ENCODE measurements at places on chromosomes 3 and 15. TPM values are rescaled to one million over a fixed set of nuclear protein-coding genes. Genes with fewer than 3 reads are reported as not detected.

DNA sequence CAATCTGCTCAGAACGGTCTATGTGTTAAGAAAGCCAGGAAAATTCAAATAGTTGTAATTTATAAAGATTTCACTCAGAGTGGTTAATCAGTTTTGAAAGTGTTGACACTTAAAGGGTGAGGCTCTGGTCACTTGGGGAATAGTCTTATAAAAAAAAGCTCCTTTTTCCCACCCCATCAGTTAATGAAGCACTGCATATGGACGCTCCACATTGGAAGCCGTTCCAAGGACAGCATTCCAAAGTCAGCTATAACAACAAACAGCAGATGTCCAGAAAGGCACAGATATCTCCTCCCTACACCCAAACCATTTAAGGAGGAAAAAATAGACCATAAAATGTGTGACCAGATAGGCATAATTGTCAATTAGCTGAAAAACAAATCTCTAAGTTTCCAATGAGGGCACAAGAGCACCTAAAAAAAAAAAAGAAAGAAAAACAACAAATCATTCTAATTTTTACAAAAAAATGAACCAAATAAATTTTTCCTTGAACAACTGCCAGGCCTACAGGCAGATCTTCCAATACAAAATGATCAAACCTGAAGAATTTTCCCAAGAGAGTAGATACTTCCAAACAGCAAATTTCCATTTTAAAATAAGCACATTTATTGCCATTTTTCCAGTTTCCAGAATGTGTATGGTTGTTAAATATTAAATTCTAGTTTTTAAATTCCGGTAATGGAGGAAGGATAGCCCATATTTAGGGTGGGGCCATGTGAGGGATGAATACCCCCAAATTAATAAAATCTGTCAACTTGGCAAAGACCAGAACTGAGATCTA, 198.3 kb downstream of the ERC2 start:
- no peak overlapping the region for H3K4me3 ChIP-seq
- H3K36me3 ChIP-seq, result no peaks in the 10 kb centered on the region
- H3K27me3 ChIP-seq, result peaks cover 10% of the 10 kb centered on the region
- H3K4me1 ChIP-seq, result no peaks in the 10 kb centered on the region
- no peak overlapping the region for H3K27ac ChIP-seq

DNA sequence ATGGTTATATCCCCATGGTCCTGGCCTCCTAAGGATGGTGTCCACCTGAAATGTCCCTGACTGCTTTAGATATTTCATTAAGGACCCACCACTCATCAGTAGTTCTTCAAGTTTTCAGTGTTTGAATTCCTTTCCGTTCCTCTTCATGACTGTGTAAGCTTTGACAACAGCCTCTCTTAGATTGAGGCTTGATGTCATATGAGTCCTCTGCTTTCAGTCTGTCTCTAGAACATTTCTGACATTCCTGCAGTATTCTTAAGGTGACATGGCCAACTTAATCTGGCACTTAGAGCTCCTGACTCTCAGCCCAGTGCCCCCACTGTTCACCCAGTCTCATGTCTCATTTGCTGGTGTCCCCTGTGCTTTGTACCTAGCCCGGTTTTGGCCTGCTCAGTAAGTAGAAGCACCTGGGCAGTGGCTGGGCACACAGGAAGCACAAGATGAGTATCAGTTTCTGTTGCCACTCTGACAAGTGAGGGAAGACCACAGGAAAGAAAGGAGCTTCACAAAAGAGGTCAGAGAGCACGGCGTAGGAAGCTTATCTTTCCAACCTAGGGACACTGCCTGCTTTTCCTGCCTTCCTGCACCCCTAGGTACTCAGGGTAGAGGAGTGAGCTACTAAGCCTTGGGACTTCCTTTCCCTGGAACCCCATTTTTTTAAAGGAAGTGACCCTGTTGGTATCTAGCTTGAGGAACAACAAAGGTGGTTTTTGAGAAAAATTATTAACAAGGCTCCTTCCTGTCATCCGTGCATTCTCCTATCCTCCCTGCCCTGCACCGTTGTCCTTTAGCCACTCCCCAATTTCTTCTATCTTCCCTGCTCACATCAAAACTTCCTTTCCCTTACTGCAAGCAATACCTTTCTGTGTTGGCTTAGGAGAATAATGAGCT, 103.1 kb downstream of the KLHL25 start:
- peaks cover 50% of the 10 kb centered on the region for H3K36me3 ChIP-seq
- peak overlapping the region; percentile 98 for H3K27ac ChIP-seq
- no peaks in the 10 kb centered on the region for H3K27me3 ChIP-seq
- peaks cover 77% of the 10 kb centered on the region for H3K4me1 ChIP-seq

IVD gene
- 46.2 TPM for total RNA-seq

CHST2 gene
- total RNA-seq, result 6.8 TPM

SCN11A gene
- 0.09 TPM for total RNA-seq

GRCh38 chr3:148551767-148552260, 145.9 kb upstream of the AGTR1 start:
- no peak overlapping the region for H3K27ac ChIP-seq
- H3K27me3 ChIP-seq, result no peaks in the 10 kb centered on the region
- no peaks in the 10 kb centered on the region for H3K4me1 ChIP-seq

GRCh38 chr3:155390351-155390750, 96.9 kb upstream of the STRIT1 start:
- H3K27ac ChIP-seq, result no peak overlapping the region
- peaks cover 2% of the 10 kb centered on the region for H3K27me3 ChIP-seq
- no peak overlapping the region for H3K4me3 ChIP-seq
- H3K36me3 ChIP-seq, result no peaks in the 10 kb centered on the region
- DNase-seq, result no peak

- H3K4me1 ChIP-seq, result no peaks in the 10 kb centered on the region
- no peak for DNase-seq
- no peak overlapping the region for H3K27ac ChIP-seq
- H3K4me3 ChIP-seq, result no peak overlapping the region
- H3K27me3 ChIP-seq, result peaks cover 12% of the 10 kb centered on the region
- H3K36me3 ChIP-seq, result no peaks in the 10 kb centered on the region
Observed at GRCh38 chr15:101372149-101372577, 77.1 kb upstream of the SNRPA1 start.

TM6SF1 gene
- total RNA-seq, result 1.5 TPM

GRCh38 chr3:122025296-122025695, 3.2 kb upstream of the ILDR1 start:
- no peaks in the 10 kb centered on the region for H3K36me3 ChIP-seq
- H3K27me3 ChIP-seq, result peaks cover 22% of the 10 kb centered on the region
- H3K27ac ChIP-seq, result no peak overlapping the region
- peaks cover 9% of the 10 kb centered on the region for H3K4me1 ChIP-seq

DNA sequence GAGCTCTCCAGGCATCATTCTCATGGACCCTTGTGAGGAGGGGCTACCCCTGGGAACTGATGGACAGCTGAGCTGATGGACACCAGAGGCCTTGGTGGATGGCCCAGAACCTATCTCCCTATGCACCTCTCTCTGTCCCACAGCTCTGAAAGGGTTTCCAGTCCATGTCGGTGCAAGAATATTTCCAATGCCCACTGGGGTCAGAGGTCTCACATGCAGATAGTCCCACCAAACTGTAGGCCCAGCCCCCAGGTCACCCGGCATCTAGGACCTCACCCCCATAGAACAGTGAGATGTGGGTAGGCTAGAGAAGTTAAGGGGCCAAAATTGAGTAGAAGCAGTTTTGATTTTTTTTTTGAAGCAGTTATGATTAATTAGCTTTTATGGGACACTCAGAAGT, 2.6 kb downstream of the ALPK3 start:
- H3K4me1 ChIP-seq, result peaks cover 10% of the 10 kb centered on the region
- H3K27ac ChIP-seq, result no peak overlapping the region
- peaks cover 10% of the 10 kb centered on the region for H3K27me3 ChIP-seq
- H3K4me3 ChIP-seq, result no peak overlapping the region
- DNase-seq, result no peak

DNA sequence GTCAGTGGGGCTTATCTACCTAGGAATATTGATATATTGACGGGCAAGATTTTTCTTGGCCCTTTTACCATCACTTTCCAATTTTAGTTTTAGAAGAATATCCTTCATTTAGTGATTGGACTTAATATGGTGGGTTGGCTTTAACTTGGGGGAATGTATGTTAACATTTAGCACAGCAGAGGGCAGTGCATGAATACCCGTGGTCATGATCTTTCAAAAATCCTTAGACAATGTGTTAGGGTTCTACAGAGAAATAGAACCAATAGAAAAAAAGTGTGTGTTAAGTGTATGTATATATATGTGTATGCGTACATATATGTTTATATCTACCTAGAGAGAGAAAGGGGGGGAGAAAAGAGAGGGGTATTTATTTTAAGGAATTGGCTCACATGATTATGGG, 36.9 kb downstream of the GPR171 start:
- peaks cover 27% of the 10 kb centered on the region for H3K4me1 ChIP-seq
- no peaks in the 10 kb centered on the region for H3K36me3 ChIP-seq
- H3K27ac ChIP-seq, result no peak overlapping the region
- DNase-seq, result no peak
- no peak overlapping the region for H3K4me3 ChIP-seq

CYP8B1 gene
- not detected for total RNA-seq

ARRDC4 gene
- total RNA-seq, result 1.1 TPM

DZIP1L gene
- not detected for total RNA-seq

DNAJB11 gene
- total RNA-seq, result 30.9 TPM

CLEC3B gene
- total RNA-seq, result not detected

DNA sequence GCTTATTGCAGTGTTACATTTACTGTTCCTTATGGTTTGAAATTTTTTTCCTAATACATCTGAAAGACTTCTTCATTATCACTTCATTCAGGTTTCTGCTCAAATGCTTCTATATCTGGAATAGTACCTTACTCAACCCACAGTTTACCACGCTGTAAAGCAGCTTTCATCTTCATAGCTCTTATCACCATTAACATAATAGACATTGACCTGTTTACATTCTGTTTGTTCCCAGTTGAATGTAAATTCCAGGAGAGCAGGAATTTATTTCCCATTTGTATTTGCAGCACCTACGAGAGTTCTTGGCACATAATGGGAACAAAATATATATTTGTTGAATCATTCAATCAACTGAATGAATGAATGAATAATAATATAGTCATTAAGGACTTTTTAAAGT, 844.6 kb upstream of the ROBO1 start:
- no peak overlapping the region for H3K27ac ChIP-seq
- H3K36me3 ChIP-seq, result no peaks in the 10 kb centered on the region
- H3K4me1 ChIP-seq, result no peaks in the 10 kb centered on the region
- H3K4me3 ChIP-seq, result no peak overlapping the region

GRCh38 chr3:170865209-170866094, 4.5 kb downstream of the RPL22L1 start:
- peaks cover 9% of the 10 kb centered on the region for H3K4me1 ChIP-seq
- H3K27me3 ChIP-seq, result no peaks in the 10 kb centered on the region
- H3K36me3 ChIP-seq, result peaks cover 42% of the 10 kb centered on the region
- no peak overlapping the region for H3K4me3 ChIP-seq
- H3K27ac ChIP-seq, result no peak overlapping the region
- DNase-seq, result no peak

TPRG1 gene
- 11.6 TPM for total RNA-seq

DNA sequence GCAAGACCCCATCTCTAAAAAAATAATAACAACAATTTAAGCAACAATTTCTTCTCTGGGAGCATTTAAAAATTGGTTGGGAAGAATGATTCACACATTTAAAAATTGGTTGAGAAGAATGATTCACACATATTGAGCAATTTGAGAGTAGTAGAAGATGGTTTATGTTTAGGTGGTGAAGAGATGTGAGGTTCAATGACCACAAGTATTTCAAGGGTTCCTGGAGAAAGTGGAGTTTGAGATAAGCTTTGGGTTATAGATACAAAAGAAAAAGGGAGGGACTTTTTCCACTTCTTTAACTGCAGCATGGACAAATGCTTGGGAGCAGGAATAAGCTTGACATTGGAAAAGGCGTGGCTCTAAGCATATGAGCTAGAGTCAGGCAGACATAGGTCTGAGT, 145.7 kb upstream of the NPHP3 start:
- no peak overlapping the region for H3K4me3 ChIP-seq
- H3K27me3 ChIP-seq, result peaks cover 4% of the 10 kb centered on the region
- H3K36me3 ChIP-seq, result no peaks in the 10 kb centered on the region
- no peak overlapping the region for H3K27ac ChIP-seq
- no peak for DNase-seq

DNA sequence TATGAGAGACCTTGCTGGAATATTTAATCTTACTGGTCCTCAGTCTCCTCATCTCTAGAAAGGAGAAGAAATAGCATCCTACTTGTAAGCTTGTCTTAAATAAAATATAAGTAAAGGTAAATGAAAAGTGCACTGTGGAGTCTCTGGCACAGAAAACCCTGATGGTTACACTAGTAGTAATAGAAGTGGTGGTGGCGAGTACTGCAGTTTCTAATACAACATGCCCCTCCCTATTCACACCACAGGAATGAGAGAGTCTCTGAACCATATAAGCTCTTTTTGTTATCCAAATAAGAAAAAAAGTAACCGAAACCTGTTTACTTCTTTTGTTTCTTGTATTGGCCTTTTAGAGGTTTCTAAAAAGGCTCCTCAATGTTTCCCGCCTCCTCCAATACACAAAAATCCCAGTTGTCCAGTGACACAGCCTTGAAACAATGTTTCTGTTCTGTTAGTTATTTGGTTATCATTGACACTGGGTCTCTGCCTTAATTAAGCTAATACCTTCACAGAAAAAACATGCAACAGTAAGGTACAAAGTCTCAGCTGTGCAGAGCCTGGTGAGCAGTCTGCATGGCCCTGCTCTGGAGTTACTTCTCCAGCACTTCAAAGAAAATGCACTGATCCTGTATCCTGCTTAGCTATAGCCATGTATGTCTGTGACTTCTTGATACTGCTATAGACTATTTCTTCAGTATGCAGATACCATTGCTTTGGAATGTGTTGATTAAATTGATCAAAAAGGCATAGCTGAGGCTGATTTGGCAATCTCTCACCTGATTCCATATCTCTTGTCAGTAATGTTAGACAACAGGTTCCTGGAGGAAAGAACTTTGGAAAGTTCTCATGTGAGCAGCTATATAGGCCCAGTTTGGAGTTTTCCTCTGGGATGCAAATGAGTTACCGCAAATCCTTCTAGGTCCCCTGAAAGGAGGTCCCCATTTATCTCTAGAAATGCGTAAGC, 315.6 kb upstream of the IL12A start:
- H3K36me3 ChIP-seq, result no peaks in the 10 kb centered on the region
- H3K4me3 ChIP-seq, result no peak overlapping the region
- DNase-seq, result no peak
- no peak overlapping the region for H3K27ac ChIP-seq
- H3K27me3 ChIP-seq, result no peaks in the 10 kb centered on the region

RTP3 gene
- not detected for total RNA-seq

- H3K4me3 ChIP-seq, result no peak overlapping the region
- H3K27ac ChIP-seq, result no peak overlapping the region
- H3K36me3 ChIP-seq, result peaks cover 3% of the 10 kb centered on the region
- no peak for DNase-seq
- peaks cover 3% of the 10 kb centered on the region for H3K4me1 ChIP-seq
Observed at GRCh38 chr3:105965384-105965783, 96.6 kb upstream of the CBLB start.

PLSCR2 gene
- total RNA-seq, result not detected

CD80 gene
- total RNA-seq, result 1.2 TPM

- no peak for DNase-seq
- H3K27me3 ChIP-seq, result no peaks in the 10 kb centered on the region
- H3K4me3 ChIP-seq, result no peak overlapping the region
- H3K4me1 ChIP-seq, result no peaks in the 10 kb centered on the region
- H3K27ac ChIP-seq, result no peak overlapping the region
- no peaks in the 10 kb centered on the region for H3K36me3 ChIP-seq
Observed at GRCh38 chr3:191702121-191702520, 241.2 kb downstream of the PYDC2 start.

SSR3 gene
- total RNA-seq, result 156 TPM

ENTPD3 gene
- total RNA-seq, result not detected

GRCh38 chr15:89346516-89347231, 12.1 kb upstream of the POLG start:
- H3K27me3 ChIP-seq, result peaks cover 2% of the 10 kb centered on the region
- no peak overlapping the region for H3K4me3 ChIP-seq
- H3K36me3 ChIP-seq, result no peaks in the 10 kb centered on the region
- no peak overlapping the region for H3K27ac ChIP-seq
- H3K4me1 ChIP-seq, result peaks cover 10% of the 10 kb centered on the region
